ENCODE measurements at places on chromosomes 2 and 18. TPM values are rescaled to one million over a fixed set of nuclear protein-coding genes. Genes with fewer than 3 reads are reported as not detected.

GRCh38 chr18:13380691-13381070, 162.1 kb downstream of the LDLRAD4 start:
- no peak for ATAC-seq

DNA sequence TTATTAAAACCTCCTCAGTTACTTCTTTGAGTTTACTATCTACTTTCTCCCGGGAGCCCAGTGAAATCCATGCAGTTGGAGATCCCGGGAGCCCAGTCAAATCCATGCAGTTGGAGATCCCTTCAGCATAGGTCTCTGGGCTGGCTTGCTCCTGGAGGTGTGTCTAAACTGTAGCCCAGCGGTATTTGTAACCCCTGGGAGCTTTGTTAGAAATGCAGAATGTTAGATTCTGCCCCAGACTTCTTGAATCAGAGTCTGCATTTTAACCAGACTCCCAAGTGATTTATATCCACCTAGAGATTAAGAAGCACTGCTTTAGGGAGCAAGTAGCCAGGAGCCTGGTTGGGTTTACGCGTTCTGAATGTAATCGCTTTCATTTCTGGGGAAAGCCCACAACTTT, 54.5 kb downstream of the ARHGAP28 start:
- ATAC-seq, result no peak

PXDN gene
- 80.9 TPM for total RNA-seq

DNA sequence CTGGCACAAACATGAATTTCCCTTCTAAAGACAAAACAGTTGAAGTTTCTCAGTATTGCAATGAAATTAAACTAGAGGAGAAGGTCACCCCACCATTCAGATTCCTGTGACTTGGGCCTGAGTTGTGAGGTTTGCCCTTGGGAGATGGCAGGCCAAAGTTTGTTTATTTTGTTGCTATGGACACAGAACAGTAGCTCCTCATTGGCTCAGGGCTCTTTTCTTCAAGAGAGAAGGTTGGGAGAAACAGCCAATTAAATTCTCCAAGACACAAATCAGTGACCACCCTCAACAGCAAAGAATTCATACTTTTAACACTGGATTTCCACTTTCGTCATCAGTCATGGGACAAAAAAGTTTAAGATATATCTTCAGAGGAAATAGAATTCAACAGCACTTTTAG, at the start of gene FLACC1:
Gene FLACC1, minus strand, starts transcription at position 125 of the 400 bp plus-strand sequence. CDS start 5,941 bp downstream, outside the sequence.
- ATAC-seq, result peak; percentile 65

GRCh38 chr2:218982586-218983262, 2.3 kb downstream of the FEV start:
- no peak for ATAC-seq

DNA sequence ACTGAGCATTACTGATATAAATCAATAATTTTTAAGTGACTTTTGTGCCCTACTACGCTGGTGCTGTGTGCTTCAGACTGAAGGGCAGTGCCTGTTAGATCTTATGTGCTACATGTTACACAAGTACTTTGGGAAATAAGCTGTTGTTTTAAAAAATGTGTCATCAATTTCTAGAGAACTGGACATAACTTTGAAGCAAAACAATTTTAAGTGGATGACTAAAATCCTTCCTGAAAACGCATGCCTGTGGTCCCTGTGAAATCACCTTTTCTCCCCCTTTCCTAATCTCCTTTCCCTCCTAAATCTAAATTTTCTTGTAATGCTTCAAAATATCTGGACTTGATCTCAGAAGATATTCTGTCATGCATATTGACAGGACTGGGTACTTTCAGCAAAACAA, 7.1 kb upstream of the IL1RL1 start:
- no peak for ATAC-seq

GRCh38 chr2:42360493-42360889, 526 bp downstream of the COX7A2L start:
- no peak for ATAC-seq

- no peak for ATAC-seq
Measured at GRCh38 chr2:71499691-71500090, 46.3 kb downstream of the DYSF start.
